ENCODE measurements at places on chromosomes 7 and 10.

DNA sequence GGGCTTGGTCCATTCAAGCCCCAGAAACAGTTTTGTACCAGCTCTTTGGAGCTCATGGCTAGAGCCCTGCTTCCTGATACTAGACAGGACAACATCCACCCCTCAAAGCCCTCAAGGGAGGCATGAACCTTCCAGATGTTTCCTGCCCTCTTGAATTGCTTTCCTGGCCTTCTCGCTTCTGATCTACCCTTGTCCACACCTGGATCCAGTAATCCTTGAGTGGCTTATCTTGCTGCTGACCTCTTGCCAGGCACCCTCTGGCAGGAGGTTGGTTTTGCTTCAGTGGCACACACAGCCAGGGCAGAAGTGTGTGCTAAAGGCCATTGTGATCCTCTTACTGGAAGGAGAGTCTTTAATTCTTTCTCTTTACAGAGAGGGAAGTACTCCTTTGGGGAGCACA, 495.8 kb downstream of the PLXNA4 start:
- no peak for DNase-seq

DNA sequence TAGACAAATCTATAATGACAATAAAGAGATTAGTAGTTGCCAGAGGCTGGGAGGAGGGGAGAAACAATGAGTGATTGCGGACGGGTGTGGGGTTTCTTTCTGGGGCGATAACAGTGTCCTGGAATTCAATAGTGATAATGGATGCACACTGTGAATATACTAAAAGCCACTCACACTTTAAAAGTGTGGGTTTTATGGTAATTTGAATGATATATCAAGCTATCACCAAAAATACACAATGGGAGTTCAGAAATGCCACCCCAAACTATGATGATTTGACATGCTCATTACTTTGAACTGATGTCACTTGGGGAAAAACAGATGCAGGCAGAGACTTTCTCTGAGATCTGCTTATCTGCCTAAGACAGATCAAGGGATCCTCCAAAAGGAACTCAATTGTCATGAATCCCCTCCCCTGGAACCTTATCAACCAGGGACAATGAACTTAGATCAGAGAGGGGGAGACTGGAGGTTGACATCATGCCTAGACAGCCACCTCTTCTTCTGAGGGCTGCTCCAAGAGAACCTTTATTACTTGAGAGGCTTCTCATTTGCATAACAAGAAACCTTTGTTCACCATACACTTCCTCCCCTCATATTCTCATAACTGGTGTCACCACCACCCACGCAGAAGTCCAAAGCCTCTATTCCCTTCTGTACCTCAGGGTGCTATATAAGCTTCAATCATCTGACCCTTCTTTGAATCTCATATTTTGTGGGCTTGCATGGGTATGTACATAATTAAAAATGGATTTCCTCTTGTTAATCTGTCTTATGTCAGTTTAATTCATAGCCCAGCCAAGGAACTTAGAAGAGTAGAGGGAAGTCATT, 14.8 kb upstream of the ZC3HAV1 start:
- DNase-seq: no peak

- DNase-seq: no peak
Observed at GRCh38 chr7:122988333-122988732, 7.2 kb downstream of the TAS2R16 start.

- DNase-seq: no peak
Observed at GRCh38 chr7:86479144-86479543, 164.6 kb upstream of the GRM3 start.

- DNase-seq: no peak
Observed at GRCh38 chr7:89728481-89728880, 425.8 kb upstream of the STEAP1 start.

DNA sequence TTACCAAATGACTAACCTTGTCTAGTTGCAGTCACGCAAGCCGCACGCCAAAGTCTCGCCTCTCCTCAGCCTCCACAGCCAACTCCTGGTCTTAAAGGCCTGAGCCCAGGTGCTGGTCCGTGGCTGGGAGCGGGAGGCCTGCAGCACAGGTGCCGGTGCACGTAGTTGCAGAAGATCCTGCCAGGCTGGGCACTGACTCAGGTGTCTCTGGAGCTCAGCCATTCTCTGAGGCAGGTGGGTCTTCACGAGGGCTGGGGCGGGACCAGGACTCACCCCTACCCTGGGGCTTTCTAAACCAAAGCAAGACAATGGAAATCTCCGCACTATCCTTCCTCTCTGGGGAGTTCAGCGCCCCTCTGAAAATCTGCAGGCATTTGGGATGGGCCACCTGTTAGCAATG, 216.4 kb downstream of the MLLT10 start:
- DNase-seq: no peak

GRCh38 chr7:154699417-154699816, 303.5 kb downstream of the PAXIP1 start:
- DNase-seq: no peak

GRCh38 chr7:50822706-50823105, 40.0 kb upstream of the GRB10 start:
- no peak for DNase-seq

- DNase-seq: no peak
Observed at GRCh38 chr7:151590071-151590849, 70.6 kb upstream of the RHEB start.

GRCh38 chr7:77877791-77878190, 79.2 kb downstream of the PHTF2 start:
- no peak for DNase-seq

- no peak for DNase-seq
Observed at GRCh38 chr7:20738518-20739481, 47.9 kb downstream of the SP8 start.

- no peak for DNase-seq
Observed at GRCh38 chr10:92042541-92042940, 119.0 kb downstream of the BTAF1 start.

DNA sequence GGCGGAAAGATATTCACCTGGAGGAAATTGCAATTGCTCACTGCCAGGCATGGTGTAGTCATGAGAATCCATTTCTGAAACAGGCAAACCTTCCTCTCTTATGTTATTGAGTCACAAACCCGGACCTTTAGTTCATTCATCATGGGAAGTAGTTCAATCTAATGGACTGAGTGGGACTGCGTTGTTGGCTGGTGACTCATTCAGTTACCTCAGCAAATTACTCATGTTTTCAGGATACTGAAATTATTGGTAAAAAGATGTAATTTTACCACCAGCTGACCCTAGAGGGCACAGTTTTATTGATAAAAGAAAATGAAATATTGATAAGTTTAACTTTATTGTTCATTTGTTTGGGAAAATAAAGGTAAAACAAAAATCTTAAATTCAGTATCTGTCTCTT, 1194.4 kb upstream of the SORCS1 start:
- peak; percentile 76 for DNase-seq

DNA sequence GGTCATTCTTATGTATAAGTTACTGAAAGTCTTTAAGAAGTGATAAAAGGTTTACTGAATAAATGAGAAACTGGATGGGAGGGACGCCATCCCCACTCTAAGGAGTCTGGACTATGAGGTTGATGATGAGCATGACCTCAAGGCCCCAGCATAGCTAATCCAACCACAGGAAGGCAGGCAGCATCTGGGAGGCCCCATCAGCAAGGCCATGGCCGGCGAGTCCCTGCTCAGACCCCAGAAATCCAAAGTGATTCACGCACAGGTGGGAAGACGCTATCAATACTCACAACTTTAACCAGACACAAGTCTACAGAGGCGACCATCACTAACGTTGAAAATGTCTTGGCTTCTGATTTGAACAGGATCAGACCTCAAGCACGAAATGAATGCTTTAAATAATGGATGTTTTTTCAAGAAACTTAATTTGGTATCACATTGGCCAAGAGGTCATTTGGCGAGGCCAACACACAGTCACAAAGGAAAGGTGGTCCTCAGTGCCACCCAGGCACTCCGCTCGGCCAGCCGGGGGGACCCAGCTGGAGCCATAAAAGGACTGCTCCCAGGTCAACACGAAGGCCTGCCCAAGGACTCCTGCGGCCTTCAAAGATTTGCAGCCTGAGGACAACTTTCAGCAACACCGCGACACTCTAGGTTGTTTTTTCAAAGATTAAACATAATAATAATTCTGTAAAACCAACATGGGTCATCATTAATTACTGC, 228.5 kb downstream of the PTPRN2 start:
- DNase-seq: no peak

Measured in AG04449 (cell line).